ENCODE measurements at places on chromosomes 6 and 20.
A peak's percentile ranks its signal among the peaks of the same experiment; 100 is the strongest.

DNA sequence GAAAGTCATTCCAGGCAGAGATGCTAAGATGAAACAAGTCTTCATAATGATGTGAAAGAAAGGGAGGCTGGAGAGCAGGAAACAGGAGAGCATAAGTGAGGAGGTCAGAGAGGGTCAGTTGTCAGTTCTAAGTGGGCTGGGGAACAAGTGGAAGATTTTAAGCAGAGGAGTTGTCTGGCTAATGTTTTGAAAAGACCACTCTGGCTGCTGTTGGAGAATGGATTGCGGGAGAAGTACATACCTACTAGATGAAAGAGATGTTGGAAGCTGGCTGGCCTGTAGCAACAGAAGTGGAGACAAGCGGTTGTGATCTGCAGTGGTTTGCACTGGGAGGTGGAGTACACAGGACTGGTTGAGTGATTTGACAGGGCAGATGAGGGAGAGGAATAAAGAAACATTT is 10.1 kb downstream of the SLC35F1 start:
- DNase-seq = no peak

DNA sequence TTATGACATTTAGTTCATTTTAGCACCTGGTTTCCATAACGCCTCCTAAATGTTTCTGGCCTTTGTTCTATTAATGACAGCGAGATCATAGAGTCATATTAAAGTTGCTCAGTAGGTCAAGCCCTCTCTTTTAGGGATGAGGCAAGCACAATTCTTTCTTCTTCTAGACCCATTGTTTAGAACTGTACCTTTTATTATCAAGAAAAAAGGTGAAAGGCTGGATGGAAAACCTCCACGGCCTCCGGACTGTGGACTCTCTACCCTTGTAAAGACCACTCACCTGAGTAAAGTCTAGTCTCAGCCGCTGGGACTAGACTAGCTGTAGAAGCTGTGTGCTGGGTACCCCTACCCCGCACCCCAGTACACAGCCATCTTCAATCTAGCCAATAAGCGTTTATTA is 6.0 kb upstream of the AFDN start:
- DNase-seq = no peak

DNA sequence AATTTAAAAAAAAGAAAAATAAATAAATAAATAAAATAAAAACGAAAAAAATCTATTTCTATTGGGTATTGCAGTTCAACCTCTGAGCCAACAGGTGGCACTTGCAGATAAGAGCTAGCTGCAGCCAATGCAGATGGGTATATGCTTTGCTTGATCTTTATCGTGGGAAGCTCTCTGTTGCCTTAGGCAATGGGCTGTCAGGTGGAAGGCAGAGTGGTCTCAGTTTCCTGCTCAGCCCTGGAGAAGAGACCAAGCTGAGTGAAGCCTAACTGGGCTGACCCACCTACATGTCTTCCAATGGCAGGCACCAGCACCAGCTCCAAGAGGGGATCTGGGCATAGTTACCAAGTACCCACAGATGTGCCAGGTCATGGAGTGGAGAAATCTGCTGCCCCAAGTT is 95.0 kb downstream of the AK9 start:
- DNase-seq = peak; percentile 28

DNA sequence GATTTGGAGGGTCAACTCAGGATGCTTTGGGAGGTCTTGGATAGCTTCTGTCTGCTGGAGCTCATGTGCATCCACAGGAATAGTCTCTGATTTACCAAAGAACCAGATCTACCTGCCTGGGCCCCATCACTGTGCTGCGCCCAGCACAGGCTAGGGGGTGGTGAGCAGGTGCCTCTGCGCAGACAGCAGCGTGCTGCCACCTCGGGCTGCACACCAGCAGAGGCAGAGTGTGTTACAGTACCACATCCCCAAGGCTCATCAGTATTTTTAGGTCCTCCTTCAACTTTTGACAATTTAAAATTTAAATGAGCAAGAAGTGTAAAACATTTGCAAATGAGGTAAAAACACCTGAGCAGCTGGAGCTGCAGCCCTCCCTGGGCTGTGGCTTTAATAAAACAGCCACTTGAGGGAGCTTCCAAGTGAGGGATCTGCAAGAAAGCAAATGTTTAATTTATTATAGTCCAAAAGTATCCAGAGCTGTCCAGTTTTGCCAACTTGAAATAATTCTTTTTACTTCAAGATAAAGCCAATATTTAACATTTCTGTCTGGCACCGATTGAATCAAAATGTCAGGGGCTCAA is 324.9 kb downstream of the ZFAND3 start:
- no peak for DNase-seq

- DNase-seq = peak; percentile 90
These were observed 9.8 kb upstream of the MAPK13 start for GRCh38 chr6:36120539-36120938.

- no peak for DNase-seq
These were observed 172.9 kb downstream of the MMS22L start for GRCh38 chr6:97110149-97110548.

DNA sequence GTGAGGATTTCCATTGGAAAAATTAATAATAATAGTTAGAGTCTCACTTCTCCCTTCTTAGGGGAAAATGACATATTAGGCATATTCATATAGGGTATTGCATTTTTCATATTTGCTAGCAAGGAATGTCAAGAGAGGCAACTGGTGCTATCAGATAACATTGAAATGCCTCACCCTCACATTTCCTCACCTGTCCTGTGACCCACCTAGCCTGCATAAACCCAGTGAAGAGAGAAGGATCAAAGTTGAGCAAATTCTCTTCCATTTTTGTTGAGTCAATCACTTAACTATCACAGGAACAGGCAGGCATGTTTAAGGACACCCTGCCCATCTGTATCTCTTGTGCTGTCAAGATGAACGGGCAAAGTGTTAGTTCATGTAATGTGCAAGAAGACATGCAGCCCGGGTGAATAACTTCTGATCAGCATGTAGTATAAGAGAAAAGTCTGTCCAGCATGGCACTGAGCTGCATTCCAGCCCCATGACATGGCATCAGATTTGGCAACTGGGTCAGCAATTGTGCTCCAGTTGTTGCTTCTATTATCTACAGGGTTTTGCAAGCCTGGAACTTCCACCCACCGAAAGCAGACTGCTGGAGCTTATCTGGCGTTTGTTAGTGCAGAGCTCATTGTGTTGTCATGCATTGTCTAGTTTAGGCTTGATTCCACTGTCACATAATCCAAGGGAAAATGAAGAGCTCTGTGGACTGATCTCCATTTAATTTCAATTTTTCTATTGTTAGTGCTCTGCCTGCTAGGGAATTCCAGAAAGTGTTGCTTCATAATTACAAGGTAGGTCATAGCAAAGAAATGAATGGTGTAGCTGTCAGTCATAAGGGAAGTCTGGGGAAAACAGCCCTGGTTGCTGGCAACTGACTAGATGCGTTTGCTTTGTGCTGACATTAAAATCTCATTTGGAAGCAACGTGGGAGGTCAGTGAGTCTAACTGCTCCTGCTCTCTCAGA is 138.4 kb upstream of the TNFAIP3 start:
- DNase-seq = no peak

DNA sequence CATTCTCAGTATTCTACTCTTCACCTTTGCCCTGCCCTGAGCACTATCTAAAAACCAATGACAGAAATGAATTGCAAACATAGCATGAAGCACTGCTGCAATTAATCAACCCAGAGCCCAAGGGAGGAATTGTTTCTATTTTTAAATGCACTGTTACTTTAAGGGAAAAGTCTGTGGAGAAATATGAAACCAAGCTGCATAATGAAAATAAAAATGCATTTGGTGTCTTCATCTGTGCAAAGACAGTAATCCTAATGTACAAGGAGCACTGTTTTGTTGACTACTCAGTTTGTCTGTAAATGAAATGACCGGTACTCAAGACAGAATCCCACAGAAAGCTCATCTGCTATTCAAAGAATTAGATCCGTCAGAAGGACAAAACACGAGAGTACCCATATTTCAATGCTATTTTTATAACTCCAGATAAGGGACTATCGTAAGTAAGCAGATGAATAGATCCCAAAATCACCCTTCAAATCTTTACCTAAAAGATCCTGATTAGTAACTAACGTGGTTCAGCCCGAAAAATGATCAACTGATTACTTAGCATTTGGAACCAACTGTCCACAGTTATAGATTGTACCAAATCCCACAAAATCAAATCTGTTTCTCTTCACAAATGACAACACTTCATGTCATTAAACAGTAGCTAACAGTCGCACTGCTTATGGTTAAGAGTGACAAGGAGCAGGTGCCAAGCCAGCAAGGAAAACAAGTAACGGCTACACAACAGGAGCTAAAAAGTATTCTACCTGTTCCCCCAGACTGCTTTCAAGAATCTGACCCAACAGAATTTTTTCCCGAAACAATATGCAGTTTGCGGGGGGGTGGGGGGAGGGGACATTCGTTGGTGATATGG is 2.4 kb downstream of the KIF13A start:
- no peak for DNase-seq

- no peak for DNase-seq
These were observed 149.7 kb downstream of the LRRC1 start for GRCh38 chr6:53944543-53944942.

GRCh38 chr6:53251033-53251672 is 97.6 kb downstream of the ELOVL5 start:
- DNase-seq = no peak

GRCh38 chr6:6654599-6655575 is 66.4 kb downstream of the LY86 start:
- DNase-seq = peak; percentile 75

- no peak for DNase-seq
These were observed 35.5 kb downstream of the ASCC3 start for GRCh38 chr6:100845676-100846075.

DNA sequence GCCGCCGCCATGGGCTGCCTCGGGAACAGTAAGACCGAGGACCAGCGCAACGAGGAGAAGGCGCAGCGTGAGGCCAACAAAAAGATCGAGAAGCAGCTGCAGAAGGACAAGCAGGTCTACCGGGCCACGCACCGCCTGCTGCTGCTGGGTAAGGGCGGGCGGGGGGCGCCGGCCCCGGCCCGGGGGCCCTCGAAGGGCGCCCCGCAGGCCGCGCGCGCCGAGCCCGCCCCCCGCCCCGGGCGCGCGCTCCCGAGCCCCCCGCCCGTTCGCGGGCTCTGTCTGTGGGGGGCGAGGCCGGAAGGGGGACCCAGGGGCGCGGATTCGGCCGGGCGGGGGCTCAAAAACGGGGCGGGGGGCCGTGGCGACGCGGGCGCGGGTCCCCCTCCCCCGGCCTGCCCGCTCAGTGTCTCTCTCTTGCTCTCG is 39.2 kb downstream of the GNAS start:
- peak; percentile 51 for DNase-seq

DNA sequence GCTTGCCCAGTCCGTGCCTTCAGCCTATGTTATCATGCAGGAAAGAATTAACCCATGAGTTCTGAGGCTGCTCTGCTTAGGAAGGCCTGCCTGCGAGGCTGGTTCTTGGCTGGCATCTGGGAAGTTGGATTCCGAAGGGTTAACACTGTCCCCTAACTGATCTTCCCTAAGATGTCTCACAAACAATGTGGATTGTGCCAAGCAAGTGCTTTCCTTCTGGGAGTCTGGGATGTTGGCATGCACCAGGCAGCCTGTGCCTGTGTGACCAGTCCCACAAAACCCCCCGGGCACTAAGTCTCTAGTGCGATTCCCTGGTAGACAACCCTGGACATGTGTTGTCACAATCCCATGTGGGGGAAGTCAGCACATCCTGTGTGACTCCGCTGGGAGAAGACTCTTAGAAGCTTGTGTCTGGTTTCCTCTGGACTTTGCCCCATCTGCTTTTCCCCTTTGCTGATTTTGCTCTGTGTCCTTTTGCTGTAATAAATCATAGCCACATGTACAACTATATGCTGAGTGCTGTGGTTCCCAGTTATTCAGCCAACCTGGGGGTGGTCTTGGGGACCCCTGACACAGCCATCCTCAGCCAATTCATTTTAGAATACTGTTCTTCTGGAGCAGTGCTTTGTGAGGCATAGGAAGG is 83.8 kb downstream of the SLC22A23 start:
- DNase-seq = no peak

DNA sequence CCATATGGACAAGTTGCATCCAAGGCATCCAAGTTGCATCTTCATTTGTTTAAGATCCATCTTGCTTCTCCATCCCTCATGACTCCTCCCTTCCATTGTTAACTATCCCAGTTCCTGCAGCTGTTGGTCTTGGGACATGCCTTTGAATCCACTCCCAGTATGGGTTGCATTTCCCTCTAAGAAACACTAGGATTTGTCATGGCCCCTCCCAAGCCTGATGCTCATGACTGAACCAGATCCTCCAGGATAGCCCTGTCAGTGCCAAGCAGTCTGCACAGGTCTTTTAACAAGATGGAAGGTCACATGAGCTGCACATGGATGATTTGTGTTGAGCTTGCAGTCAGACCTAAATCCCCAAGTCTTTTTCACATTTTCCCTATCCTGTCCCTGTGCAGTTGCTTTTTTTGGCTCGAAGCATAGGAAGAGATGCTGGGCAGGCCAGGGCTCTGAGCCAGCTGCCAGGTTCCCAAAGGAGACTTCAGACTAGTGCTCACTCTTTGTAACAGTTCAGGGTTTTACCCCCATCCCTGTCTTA is 4.2 kb downstream of the PPP2R5D start:
- DNase-seq = no peak

- no peak for DNase-seq
These were observed 86.7 kb upstream of the STMND1 start for GRCh38 chr6:17015144-17015543.

- DNase-seq = no peak
These were observed 96.9 kb upstream of the BTBD3 start for GRCh38 chr20:11820838-11821237.

DNA sequence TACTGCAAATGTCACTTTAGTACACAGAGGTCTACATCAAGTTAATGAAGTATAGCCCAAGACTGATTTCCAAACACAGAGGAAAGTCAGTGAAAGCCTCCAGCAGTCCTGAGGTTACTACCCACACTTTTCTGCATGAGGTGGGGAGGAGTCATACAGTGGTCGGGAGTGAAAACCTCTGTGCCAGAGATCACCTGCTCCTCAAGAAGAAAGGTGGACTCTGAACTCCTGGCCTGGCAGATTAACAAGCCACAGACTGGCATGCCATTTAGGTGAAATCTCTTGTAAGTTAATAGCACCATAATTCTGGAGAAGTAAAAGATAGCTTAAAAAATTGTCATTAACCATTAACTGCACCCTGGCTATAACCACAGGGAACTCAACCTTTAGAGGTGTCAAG is 125.0 kb upstream of the LAMP5 start:
- no peak for DNase-seq

GRCh38 chr20:19361790-19362189 is 149.3 kb downstream of the SLC24A3 start:
- no peak for DNase-seq

GRCh38 chr20:63027221-63027921 is 20.6 kb upstream of the BHLHE23 start:
- DNase-seq = no peak

DNA sequence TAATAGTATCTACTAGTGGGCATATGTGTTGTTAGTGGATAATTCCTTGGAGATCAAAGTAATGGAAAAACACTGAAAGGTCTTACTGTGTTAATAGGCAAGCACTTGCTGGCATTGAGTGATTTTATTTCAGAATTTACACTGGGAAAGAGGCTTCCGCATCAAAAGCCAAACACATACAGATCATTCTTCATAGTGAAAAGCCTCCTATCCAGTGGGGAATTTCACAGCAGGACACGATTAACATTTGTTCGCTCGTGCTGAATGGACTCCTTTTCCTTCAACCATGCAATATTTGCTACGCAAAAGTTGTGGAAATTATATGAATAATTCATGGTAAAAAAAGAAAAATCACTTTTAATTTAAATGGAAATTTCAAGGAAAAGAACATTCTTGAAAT is 26.4 kb downstream of the GABRR1 start:
- no peak for DNase-seq

GRCh38 chr20:57141492-57141891 is 124.9 kb downstream of the BMP7 start:
- DNase-seq = no peak
